Erythroblast (primary cell): ENCODE measurements at places on chromosomes 1 and 21.
A peak's percentile ranks its signal among the peaks of the same experiment; 100 is the strongest.

DNA sequence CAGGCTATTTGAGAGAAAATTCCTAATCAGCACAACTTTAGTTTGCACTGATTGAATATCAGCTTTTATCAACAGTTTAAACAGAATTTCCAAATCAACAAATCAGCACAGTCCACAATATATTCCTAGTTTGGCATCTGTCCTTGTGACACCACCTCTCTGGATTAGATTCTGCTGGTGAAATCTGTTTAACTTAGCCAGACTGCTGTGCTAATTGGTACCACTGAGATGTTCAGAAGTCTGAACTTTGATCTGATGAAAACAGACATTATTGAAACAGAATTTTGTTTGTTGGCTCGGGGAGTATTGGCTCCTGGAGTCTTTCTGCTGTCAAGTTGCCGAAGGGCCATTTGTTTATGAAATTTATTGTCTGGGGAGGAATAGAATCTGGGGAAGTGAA lies 17.0 kb upstream of the NGF start:
- DNase-seq = no peak

DNA sequence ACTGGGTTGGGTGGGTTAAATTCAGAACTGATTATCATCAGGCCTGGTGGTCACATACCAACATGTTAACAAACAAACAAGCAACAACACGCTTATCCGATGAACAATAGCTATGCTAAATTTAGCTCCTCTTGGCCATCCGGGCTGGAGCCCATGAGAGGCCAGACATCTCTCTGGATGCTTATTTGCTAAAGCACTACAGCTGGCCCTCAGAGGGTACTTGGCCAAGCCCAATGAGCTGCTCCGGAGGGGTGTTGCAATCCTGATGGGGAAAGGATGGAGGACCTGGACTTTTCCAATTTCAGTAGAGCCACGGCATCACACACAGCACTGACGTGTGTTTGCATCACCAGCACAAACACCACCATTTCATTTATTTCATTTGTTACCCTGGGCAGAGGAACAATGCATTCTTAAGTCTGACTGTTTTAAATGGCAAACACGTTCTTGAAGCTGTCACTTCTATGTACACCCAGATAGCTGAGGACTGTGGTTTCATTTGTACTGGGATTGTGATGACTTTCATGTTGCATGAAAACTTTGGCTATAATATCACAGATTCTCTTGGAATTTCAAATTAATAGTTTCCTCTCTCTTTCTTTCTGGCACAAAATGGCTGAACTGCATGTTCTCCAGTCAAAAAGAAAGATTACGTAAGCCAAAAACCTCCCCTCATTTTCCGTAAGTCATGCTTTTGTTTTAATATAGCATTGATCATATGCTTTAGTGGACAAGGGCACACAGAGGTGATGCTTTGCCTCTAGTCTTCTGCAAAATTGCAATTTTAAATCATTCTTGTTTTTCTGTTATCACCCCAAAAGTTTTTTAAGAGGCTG lies 359.8 kb upstream of the KAZN start:
- DNase-seq = no peak

- no peak for DNase-seq
Observed at GRCh38 chr1:12598974-12599373, 19.0 kb downstream of the DHRS3 start.

GRCh38 chr1:25784575-25785051 lies 15.4 kb upstream of the SELENON start:
- no peak for DNase-seq

DNA sequence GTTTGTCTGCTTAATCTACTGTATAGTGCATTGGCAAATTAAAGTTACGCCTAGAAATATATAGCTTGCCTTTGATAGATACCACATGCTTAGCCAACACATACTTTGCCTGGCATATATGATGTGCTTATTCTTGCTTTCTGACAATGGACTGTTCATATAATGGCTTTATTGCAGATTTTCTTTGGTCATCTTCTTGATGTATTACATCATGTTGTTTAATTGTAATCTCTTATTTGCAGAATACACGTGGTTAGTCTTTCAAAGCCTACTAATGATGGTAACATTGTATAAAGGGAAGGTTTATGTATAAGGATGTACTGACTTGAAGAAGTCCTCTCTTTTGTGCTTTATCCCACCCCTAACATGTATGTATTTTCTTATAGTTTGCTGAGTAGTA lies 201.5 kb downstream of the PDE4B start:
- DNase-seq = no peak

DNA sequence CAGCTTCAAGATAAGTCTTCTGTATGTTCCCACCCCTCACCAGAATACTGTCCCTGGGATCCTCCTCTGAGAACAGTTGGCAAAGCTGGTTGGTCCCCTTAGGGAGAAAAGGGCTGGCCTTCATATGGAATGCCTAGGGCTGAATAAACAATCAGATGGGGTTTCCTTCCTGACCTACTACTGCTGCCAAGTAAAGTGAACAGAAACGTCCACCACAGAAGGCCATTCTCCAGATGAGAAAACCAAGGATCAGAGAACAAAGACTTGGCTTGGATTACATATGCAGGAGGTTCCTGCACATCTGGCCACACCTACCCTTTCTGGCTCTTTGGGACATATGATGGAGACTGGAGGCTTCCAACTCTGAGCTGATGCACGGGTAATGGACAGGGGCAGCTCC lies 194.5 kb downstream of the HIVEP3 start:
- no peak for DNase-seq

GRCh38 chr21:41638201-41638790 lies 128.6 kb downstream of the RIPK4 start:
- no peak for DNase-seq

DNA sequence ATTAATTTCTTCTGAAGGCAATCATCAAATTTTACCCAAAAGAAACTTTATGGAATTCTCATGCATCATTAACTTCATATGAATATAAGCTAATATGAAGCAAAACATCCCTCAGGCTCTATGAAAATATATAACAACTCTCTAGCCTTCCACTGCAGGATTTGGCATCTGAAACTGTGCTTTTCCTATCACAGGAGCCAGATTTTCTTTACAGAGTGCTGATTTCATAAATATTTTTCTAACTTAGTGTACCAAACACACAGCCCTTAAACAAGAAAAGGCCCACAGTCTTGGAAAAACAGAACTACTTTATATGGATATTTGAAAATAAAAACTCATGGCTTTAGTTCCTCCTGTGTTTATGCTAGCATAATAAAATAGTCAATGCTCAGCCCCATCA lies 559.5 kb upstream of the CHRM3 start:
- no peak for DNase-seq

- peak; percentile 62 for DNase-seq
Observed at GRCh38 chr21:45596704-45597318, 46.7 kb upstream of the PCBP3 start.

DNA sequence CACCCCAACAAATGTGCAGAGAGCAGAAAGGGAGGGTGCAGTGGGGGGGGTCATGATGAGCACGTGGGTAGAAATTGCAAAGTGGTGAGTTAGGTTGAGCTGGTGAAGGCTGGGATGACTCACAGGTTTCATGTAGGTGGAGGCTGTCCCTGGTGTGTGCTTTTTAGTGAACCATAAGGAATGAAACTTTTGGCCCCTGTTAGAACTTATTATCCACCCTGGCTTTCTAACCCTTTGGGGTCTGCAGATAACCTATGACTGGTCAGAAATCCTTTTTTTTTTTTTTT lies 46.9 kb downstream of the DOP1B start:
- no peak for DNase-seq

- DNase-seq = no peak
Observed at GRCh38 chr1:15381805-15382204, 27.9 kb upstream of the EFHD2 start.

- DNase-seq = peak; percentile 61
Observed at GRCh38 chr1:28927648-28928313, 13.4 kb downstream of the EPB41 start.

GRCh38 chr1:8315573-8316475 lies 2.1 kb upstream of the SLC45A1 start:
- DNase-seq = no peak

DNA sequence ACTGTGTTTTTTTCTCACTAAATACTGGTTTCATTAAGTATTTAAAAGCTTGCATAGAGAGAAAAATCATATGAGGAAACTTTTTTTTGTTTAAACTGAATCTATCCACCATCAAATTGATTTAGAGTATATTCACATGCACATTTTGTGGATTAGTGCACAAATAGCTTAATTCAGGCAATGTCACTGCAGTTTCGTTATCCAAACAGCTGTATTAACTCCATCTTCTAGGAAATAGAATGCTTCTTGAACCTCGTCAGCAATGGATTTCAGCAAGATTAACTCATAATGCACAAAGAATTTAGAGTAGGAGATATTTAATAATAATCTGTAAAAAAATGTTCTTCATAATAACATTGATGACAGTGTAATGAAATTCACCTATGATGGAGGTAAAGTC lies 37.5 kb downstream of the NEXN start:
- no peak for DNase-seq

GRCh38 chr1:7117399-7118281 lies 332.4 kb downstream of the CAMTA1 start:
- DNase-seq = peak; percentile 11

DNA sequence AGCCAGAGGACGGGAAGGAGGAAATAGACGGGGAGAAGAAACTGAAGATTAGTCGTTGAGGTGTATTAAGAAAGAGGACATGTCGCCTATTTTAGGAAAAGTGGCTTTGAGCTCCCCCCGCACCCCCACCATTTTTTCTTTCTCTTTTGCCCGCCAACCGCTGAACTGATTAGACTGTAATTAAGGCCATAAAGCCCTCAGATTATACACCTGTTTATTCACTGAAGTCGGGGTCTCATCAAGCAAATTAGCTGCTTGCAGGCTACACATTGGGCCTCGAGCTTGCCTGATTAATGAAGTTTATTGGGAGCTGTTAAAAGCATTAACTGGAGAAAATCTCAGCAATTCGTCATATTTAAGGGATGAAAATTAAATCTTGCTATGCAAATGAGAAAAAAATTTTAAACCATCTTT lies 119.4 kb upstream of the RRP15 start:
- no peak for DNase-seq

- no peak for DNase-seq
Observed at GRCh38 chr1:23013657-23014056, 2.0 kb downstream of the TEX46 start.

- DNase-seq = peak; percentile 52
Observed at GRCh38 chr21:39175154-39175553, 8.1 kb downstream of the PSMG1 start.

GRCh38 chr1:102050556-102050955 lies 53.8 kb upstream of the OLFM3 start:
- no peak for DNase-seq

GRCh38 chr1:200977071-200977754 lies 46.3 kb downstream of the KIF21B start:
- DNase-seq = no peak

DNA sequence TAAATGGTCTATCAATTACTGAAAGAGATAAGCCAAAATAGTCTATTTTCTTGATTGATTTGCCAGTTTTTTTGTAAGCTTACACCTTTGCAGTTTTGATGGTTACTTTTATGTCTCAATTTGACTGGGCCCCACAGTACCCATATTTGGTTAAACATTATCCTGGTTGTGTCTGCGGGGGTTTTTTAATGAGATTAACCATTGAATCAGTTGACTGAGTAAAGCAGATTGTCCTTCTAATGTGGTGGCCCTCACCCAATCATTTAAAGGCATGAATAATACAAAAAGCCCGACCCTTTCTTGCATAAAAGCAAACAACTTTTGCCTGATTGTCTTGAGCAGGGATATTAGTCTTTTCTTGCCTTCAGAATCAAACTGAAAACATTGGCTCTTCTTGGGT lies 650.0 kb upstream of the RGS18 start:
- DNase-seq = no peak

GRCh38 chr1:45584351-45585109 lies 689 bp downstream of the NASP start:
- DNase-seq = peak; percentile 93

DNA sequence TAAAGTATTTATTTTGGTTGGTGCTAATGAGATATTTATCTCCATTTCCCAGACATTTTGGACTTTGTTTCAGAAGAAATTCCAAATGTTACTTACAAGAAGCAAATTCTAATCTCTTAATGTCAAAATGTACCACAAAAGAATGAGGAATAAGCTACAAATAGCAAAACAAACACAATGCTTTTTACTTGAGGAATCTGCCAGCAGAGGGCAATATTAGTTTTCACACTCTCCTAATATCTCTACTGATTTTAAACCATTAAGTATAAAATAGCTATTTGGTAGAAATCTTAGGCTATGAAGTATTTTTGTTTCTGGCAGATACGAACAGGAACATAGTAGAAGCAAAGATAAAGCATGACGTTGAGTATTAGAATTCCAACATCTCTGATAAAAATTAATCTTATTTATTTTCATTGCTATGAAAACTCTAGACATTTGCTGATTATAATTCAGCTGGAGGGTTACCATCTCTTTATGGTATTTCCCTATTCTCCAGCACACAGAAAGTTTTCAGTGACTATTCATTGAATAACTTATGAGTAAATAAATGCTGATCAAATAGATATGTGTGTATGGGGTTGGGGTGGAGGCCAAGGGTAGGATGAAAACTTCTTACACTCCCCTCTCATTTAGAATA lies 13.4 kb upstream of the HMCN1 start:
- DNase-seq = peak; percentile 17

DNA sequence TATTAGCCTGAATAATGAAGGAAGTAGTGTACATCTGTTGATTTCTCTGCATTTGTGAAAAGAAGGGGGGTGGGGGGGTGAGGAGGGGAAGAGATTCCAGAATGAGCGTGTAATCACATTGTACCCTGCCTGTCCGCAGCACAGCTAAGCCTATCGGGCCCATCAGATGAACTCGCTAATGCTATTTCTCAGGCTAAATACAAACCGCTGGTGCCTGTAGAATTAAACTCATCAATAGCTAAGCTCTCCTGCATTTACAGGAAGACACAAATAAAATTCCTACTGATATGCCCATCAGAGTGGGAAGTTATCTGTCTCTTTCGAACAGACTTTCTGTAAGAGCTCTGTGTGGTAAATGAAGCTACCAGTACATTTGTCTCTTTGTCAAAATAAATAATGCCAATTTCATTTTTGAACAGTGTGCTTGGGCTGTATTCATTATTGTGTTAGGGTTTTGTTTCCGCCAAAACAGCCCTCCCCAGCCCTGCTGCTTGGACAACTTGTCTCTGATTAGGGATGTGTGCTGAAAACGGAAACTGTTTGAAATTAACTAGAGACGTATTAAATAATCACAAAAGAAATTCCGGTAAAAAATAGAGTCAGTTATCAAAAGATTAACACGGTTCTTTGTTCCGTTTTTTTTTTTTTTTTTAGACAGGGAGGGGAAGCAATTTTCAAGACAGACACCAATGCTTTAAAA lies 305.4 kb downstream of the TTLL7 start:
- DNase-seq = no peak
